ENCODE measurements at places on chromosomes 2 and 18. TPM values are rescaled to one million over a fixed set of nuclear protein-coding genes. Genes with fewer than 3 reads are reported as not detected.

The PFN4 gene
- 1.3 TPM for total RNA-seq

The AAK1 gene
- total RNA-seq: 13.2 TPM

The TXNL4A gene
- total RNA-seq: 42.3 TPM

DNA sequence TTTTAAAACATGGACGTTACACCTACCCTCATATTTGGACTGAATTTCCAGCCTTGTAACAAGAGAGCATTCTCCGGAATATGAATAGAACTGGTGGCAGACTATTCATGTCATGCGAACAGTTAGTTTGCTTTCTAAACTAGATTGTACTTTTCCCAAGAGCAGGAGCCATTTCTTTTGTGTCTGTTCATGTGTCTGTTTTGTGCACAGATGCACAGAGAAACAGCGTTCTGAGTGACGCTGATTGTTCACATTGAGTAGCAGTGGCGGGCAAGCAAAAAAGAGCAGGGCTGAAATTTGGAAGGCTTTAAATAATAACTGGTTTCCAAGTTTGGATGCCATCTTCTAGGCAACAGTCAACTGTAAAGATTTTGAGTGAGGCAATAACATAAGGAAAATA lies 200.3 kb downstream of the NRXN1 start:
- no peak overlapping the region for H3K27ac ChIP-seq
- H3K4me3 ChIP-seq: no peak overlapping the region
- no peaks in the 10 kb centered on the region for H3K36me3 ChIP-seq
- no peaks in the 10 kb centered on the region for H3K4me1 ChIP-seq

DNA sequence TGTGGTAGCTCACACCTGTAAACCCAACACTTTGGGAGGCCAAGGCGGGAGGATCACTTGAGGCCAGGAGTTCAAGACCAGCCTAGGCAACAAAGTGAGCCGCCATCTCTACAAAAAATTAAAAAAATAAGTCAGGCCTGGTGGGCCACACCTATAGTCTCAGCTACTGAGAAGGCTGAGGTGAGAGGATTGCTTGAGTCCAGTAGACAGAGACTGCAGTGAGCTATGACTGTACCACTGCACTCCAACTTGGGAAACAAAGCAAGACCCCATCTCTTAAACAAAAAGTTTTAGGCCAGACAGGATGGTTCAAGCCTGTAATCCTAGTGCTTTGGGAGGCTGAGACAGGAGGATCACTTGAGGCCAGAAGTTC lies 69.8 kb upstream of the IL1R2 start:
- H3K4me3 ChIP-seq: no peak overlapping the region
- no peak overlapping the region for H3K27ac ChIP-seq

DNA sequence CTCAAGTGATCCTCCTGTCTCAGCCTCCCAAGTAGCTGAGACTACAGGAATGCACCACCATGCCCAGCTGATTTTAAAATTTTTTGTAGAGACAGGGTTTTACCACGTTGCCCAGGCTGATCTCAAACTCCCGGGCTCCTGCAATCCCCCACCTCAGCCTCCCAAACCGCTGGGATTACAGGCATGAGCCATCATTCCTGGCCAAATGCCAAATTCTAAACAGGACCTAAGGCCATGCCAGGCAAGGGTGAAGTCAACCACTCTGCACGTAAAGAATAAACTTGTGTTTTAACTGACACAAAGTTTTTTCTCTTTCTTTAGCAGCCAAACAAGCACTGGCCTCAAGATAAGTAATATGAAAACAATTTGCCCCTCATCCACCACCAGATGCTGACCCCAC lies 37.4 kb upstream of the SATB2 start:
- no peaks in the 10 kb centered on the region for H3K4me1 ChIP-seq
- H3K36me3 ChIP-seq: no peaks in the 10 kb centered on the region
- no peak overlapping the region for H3K4me3 ChIP-seq
- H3K27me3 ChIP-seq: no peaks in the 10 kb centered on the region
- DNase-seq: no peak
- no peak overlapping the region for H3K27ac ChIP-seq

DNA sequence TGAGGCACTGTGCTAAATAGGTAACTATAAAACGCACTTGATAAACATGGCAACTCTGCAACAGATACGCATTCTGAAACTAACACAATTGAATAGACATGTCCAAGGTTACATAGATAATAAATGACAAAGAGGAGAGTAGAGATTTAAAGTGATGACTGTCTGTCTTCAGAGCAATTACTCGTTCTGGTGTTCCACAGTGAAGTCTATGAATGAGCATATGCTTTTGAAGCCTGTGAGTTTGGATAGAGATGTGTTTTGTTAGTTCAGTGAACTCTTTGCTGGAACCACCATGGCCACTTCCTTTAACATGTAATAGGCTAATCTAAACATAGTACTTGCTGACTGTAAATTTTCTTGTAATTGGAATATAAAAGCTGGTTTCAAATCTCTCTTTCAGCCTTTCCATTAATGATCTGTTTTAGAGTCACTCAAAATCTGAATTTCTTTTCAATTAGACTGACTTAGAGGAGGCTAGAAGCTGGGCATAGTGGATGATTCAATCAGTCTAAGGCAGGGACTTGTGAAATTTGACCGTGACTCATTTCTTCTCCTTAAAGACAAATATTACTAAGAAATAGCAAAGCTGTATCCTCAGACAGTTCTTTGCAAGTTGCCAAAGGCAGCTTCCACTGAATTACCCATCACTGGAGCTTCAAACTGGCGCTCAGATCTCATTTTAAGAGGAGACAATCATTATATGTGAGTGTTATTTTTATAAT lies 1130.1 kb upstream of the CELF4 start:
- DNase-seq: no peak
- no peaks in the 10 kb centered on the region for H3K36me3 ChIP-seq
- H3K4me1 ChIP-seq: no peaks in the 10 kb centered on the region
- H3K27me3 ChIP-seq: no peaks in the 10 kb centered on the region
- H3K4me3 ChIP-seq: no peak overlapping the region

DNA sequence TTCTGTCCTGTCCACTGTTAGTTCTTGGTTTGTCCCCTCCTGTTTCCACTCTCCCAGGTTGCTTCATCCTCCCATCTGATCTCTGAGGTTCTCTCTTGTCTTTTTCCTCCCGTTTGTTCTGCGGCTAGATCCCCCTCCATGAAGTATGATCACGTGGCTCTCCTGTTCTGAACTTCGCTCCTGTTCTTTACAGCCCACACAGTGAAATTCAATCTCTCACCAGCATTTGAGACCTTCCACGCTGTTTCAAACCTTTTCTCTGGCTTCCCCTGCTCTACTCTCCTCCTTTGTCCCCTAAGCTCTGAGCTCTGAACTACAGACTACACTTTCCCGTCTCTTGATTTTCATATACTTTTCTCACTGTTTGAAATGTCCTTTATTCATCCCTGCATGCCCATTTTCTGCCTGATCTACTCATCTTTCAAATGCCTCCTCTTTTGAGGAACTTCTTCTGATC lies 83.5 kb downstream of the OSBPL6 start:
- DNase-seq: no peak
- H3K4me3 ChIP-seq: no peak overlapping the region

DNA sequence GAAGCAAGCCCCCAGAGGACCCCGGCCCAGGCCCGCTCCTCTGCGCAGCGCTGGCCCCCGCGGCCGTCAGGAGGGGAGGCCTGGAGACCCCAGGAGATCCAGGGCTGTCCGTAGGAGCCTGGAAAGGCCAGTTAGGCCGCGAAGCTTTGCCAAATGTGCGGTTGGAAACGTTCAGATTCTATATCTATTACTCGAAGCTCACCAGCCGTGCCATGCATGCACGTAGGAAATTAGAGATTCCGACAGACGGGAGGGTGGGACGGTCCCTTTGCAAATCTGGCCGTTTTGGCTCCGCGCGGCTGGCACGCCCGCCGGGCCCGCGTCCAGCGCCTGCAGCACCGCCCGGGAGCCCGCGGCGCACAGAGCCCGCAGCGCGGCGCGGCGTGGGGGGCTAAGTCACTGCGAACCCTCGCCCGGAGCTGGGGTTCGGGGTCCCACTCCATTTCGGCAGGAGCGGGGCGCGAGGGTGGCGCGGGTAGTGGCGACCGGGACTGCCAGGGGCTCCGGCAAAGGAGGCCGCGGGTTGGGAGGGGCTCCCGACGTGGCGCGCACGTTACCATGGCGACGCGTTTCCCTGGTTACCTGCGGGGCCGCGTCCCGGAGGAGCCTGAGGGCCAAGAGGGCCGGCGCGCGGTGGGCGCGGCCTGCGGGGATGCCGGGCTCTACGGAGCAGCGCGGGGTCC lies 488.6 kb upstream of the SMIM21 start:
- DNase-seq: peak; percentile 83
- H3K4me1 ChIP-seq: peaks cover 3% of the 10 kb centered on the region
- H3K4me3 ChIP-seq: peak overlapping the region; percentile 37

- H3K27ac ChIP-seq: no peak overlapping the region
- no peaks in the 10 kb centered on the region for H3K27me3 ChIP-seq
- no peak for DNase-seq
Observed at GRCh38 chr18:48090702-48091101, 160.2 kb upstream of the SMAD2 start.

DNA sequence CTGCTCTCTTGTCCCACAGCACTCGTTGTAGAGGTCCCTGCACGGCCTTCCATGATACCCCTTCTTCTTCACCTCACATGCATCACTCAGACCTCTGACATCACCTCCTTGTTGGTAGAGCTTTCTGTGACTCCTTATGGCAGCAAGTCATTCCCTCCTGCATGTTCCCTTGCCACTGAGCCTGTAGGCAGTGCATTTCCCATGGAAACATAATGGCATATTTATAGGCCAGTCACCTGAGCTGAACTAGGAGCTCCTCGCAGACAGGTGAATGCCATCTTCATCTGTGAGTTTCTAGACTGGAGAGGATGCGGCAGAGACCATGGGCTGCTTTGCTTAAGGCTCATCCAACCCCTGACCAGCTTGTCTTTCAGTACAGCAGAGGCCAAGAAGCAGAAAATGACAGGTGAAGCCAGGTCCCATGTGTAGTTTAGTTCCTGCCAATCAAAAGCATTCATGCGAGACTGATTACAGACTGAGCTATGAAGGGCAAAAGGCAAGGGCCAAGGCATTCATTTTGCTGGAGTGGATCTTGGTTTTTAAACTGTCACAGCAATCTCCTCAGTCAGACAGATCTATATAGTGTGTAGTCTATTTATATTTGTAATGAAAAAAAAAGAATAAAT lies 59.4 kb upstream of the NEDD4L start:
- H3K27me3 ChIP-seq: no peaks in the 10 kb centered on the region
- no peak for DNase-seq
- no peak overlapping the region for H3K27ac ChIP-seq
- no peaks in the 10 kb centered on the region for H3K4me1 ChIP-seq
- no peak overlapping the region for H3K4me3 ChIP-seq
- no peaks in the 10 kb centered on the region for H3K36me3 ChIP-seq

DNA sequence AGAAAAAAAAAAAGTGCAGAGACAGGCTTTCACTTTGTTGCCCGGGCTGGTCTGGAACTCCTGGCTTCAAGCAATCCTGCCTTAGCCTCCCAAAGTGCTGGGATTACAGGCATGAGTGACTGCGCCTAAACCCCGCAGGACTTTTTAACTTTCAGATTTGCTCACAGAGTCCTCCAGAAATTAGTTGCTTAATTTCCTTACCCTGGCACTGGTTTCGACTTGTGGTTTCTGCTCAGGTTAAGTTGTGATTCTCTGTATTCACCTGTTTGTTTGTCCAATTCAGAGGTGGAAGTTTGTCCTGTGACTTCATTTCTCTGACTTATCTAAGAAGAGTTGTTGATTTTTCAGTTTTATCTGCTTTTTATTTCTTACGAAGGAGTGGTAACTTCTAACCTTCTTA lies 238.1 kb downstream of the TMEM182 start:
- H3K36me3 ChIP-seq: no peaks in the 10 kb centered on the region
- no peak for DNase-seq
- no peak overlapping the region for H3K4me3 ChIP-seq
- no peaks in the 10 kb centered on the region for H3K27me3 ChIP-seq
- no peaks in the 10 kb centered on the region for H3K4me1 ChIP-seq

GRCh38 chr2:140422759-140423158 lies 1642.6 kb upstream of the NXPH2 start:
- H3K4me1 ChIP-seq: no peaks in the 10 kb centered on the region
- no peak overlapping the region for H3K4me3 ChIP-seq
- no peak overlapping the region for H3K27ac ChIP-seq
- no peak for DNase-seq
- no peaks in the 10 kb centered on the region for H3K27me3 ChIP-seq

All from ovary (tissue), 10 donors.